T-helper 17 cell (primary cell): ENCODE measurements at places on chromosomes 11 and 22.

- DNase-seq: no peak
Measured at GRCh38 chr22:30422481-30423300, 2.9 kb upstream of the MTFP1 start.

DNA sequence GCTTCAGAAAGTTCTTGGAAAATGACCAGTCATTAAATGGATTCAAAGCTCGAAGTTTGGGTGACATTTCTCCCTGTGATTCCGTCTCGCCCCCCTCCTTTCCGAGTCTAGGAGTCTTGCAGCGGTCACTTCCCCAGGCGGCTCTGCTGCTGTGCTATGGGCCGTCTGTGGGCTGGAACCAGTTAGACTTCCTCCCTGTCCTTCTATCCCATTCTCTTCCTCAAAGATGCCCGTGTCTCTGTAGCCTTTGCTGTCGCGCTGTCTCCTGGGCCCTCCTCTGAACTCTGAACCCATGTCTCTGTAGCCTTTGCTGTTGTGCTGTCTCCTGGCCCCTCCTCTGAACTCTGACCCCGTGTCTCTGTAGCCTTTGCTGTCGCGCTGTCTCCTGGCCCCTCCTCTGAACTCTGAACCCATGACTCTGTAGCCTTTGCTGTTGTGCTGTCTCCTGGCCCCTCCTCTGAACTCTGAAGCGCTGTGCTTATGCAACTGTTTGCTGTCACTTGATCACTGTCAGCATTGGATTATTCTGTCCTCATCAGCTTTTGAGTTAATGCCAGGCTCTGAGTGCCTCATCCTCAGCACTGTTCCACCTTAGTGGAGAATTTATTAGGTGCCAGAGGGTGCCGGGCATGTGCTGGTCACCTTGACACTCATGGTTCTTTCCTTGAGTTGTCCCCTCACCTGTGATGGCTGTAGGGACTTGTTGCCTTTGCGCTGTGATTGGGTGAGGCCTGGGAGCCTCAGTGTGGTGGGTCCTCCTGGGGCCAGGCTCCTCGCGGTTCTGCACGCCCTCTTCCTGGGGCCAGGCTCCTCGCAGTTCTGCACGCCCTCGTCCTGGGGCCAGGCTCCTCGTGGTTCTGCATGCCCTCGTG, 173.3 kb downstream of the TBC1D22A start:
- DNase-seq: no peak

- DNase-seq: peak; percentile 44
Measured at GRCh38 chr22:35023692-35024363, 42.1 kb upstream of the ISX start.

DNA sequence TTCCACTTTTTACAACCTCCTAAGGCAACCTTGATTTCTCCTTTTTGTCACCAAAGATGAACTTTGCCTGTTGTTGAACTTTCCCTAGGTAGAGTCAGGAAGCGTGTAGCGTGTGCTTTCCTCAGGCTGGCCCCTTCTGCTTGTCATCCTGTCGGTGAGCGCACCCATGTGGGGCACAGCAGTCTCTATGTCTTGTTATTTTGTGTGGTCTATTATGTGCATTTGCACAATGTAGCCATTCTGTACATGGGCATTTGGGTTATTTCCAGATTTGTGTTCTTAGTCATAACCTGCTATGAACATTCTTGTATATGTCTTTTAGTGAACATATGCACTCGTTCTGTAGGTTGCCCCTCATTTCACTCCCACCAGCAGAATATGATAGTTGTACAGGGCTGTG, 34.9 kb downstream of the CABIN1 start:
- DNase-seq: no peak

- DNase-seq: no peak
Measured at GRCh38 chr11:100459811-100460210, 227.3 kb upstream of the ARHGAP42 start.

- no peak for DNase-seq
Measured at GRCh38 chr11:77085652-77086051, 17.0 kb upstream of the OMP start.

GRCh38 chr11:118002541-118003423, 16.6 kb downstream of the IL10RA start:
- no peak for DNase-seq

GRCh38 chr11:68965901-68966853, 14.6 kb downstream of the MRGPRD start:
- DNase-seq: no peak
